Occipital lobe (tissue), 3 donors: ENCODE measurements at places on chromosomes 7 and 10. TPM values are rescaled to one million over a fixed set of nuclear protein-coding genes. Genes with fewer than 3 reads are reported as not detected.

MALRD1 gene
- total RNA-seq: 3.6 TPM

NACAD gene
- 5.5 TPM for total RNA-seq

LSM5 gene
- total RNA-seq: 27.1 TPM

PIP gene
- total RNA-seq: not detected

ITPRID1 gene
- 8.6 TPM for total RNA-seq

ADARB2 gene
- total RNA-seq: 4.8 TPM

NPFFR1 gene
- 0.31 TPM for total RNA-seq

LIPK gene
- total RNA-seq: not detected

CASP2 gene
- total RNA-seq: 20.7 TPM

ZNF425 gene
- 5.1 TPM for total RNA-seq

CTTNBP2 gene
- total RNA-seq: 39.0 TPM
